Diencephalon (tissue), 1 donor: ENCODE measurements at places on chromosomes 5 and 9. TPM values are rescaled to one million over a fixed set of nuclear protein-coding genes. Genes with fewer than 3 reads are reported as not detected.

Gene PCDHA1
- 13.8 TPM for total RNA-seq

Gene RGS7BP
- 21.2 TPM for total RNA-seq

Gene TRPM3
- 36.4 TPM for total RNA-seq

Gene PRRX2
- not detected for total RNA-seq

Gene F2RL2
- total RNA-seq = 1.2 TPM

Gene FCHSD1
- total RNA-seq = 9.5 TPM

Gene PCDHGA4
- 12.5 TPM for total RNA-seq

Gene C1QTNF3
- total RNA-seq = 16.1 TPM

Gene IL17B
- not detected for total RNA-seq

Gene ANKRD20A1
- 19.4 TPM for total RNA-seq

Gene AIF1L
- 24.9 TPM for total RNA-seq

Gene DOCK8
- 4.2 TPM for total RNA-seq

Gene HTR4
- 5.5 TPM for total RNA-seq

Gene SV2C
- total RNA-seq = 34.4 TPM

Gene CAVIN4
- total RNA-seq = 8.8 TPM

Gene MOB3B
- total RNA-seq = 9.0 TPM

Gene IFNK
- total RNA-seq = not detected

Gene PPIC
- total RNA-seq = 7.2 TPM

Gene DCAF12
- 36.2 TPM for total RNA-seq

Gene TLX3
- not detected for total RNA-seq

Gene SNCAIP
- total RNA-seq = 48.2 TPM

Gene IRX4
- total RNA-seq = not detected

Gene CD14
- total RNA-seq = 12.9 TPM

Gene ADAMTSL2
- 6.0 TPM for total RNA-seq

Gene PLPP7
- 9.2 TPM for total RNA-seq

Gene SETD9
- 4.8 TPM for total RNA-seq

Gene RNF145
- total RNA-seq = 122 TPM

Gene FREM1
- 3.5 TPM for total RNA-seq
